G401 (cell line): ENCODE measurements at places on chromosomes 1 and 21. TPM values are rescaled to one million over a fixed set of nuclear protein-coding genes. Genes with fewer than 3 reads are reported as not detected.

Gene DISP1
- total RNA-seq, result 1.1 and 1.8 TPM in 2 replicates

Gene OR10R2
- not detected in 2 replicates for total RNA-seq

Gene CCDC17
- total RNA-seq, result 0.06 and 3.5 TPM in 2 replicates

Gene HSD3B1
- total RNA-seq, result not detected in 2 replicates

Gene PPFIA4
- 2.1 and 3.4 TPM in 2 replicates for total RNA-seq

Gene MAP1LC3C
- 0.17 and 0.37 TPM in 2 replicates for total RNA-seq

Gene FAM110D
- total RNA-seq, result 3.5 and 5.1 TPM in 2 replicates

Gene YIPF1
- 15.3 and 29.1 TPM in 2 replicates for total RNA-seq

Gene CLSTN1
- 136 and 175 TPM in 2 replicates for total RNA-seq

Gene NOS1AP
- total RNA-seq, result 0.06 and 0.20 TPM in 2 replicates

Gene RGS13
- total RNA-seq, result not detected in 2 replicates

Gene HENMT1
- total RNA-seq, result not detected in 2 replicates

Gene LRRIQ3
- total RNA-seq, result 0.14 and 0.74 TPM in 2 replicates
